Uterus (tissue), 4 donors: ENCODE measurements at places on chromosomes 5 and 9.
A peak's percentile ranks its signal among the peaks of the same experiment; 100 is the strongest.

- DNase-seq, result no peak
These were observed 80.3 kb downstream of the HMHB1 start for GRCh38 chr5:143892271-143892670.

- DNase-seq, result no peak
These were observed 11.7 kb upstream of the OR13D1 start for GRCh38 chr9:104682642-104683041.

DNA sequence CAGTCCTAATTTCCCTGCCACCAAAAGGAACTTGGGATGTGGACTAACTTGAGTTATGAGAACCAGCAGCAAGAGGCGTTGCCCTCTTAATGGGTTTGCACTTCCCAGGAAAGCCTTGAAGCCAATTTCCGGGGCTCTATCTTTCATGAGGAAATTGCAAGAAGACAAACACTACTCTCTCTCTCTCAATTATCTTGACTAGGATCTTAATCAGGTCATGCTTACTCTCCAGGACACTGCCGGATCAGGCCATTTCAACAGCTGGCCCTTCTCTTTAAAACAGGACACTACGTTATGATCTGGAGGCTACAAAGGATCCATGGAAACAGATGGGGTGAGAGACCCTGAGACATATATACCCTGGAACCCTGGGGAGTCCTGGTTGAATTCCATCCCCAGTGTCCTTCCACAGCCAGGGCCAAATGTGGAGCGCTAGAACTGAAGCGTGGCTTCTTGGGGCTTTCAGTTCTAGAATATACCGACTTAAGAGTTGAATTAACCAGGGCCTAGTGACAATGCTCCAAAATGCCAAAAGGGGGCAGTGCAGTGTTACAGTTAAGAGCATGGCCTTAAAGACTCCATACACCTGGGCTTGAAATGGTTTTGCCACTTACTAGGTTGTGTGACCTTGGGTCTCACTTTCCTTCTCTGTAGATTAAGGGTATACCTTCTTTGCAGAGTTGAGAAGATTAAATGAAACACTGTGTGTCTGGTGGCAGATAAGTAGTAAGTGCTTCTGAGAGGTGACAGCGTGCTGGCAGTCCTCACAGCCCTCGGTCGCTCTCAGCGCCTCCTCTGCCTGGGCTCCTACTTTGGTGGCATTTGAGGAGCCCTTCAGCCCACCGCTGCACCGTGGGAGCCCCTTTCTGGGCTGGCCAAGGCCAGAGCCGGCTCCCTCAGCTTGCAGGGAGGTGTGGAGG lies 21.1 kb downstream of the FAM219A start:
- DNase-seq, result no peak

GRCh38 chr5:36396640-36397039 lies 94.9 kb upstream of the RANBP3L start:
- no peak for DNase-seq

GRCh38 chr5:158431369-158432029 lies 572.6 kb upstream of the CLINT1 start:
- DNase-seq, result peak; percentile 51

DNA sequence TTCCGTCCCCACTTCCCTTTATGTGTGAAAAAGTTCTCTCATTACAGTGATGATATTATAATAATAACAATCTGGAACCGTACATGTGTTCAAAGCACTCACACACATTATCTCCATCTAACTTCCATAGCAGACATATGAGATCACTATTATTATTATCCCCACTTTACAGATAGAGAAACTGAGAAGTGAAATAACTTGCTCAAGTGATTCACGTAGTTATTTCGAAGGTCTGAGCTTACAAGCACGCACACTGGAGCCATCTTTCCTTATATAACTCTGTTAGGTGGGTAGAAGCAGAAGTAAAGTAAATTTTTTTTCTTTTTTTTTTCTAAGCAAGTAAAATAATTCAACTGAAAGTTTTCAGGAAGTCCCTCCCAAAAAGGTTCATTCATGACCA lies 62.9 kb upstream of the PTGER4 start:
- DNase-seq, result no peak

DNA sequence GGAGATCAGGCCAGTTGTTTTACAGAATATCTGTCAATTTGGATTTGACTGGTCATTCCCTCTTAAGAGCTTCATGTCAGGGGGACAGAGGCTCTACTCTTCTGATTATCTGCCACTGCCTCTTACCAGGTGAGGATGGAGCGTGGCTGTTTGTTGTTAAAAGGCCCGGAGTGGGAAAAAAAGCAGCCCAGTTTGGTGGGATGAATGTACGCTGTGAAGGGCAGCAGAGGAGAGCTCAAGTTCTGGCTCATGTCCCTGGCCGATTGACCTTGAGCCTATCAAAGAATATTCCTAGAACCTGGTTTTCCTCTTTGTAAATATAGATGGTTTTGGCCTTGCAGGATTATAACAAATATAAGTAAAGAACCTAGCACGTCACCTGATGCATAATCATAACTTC lies 16.3 kb upstream of the SHB start:
- no peak for DNase-seq

DNA sequence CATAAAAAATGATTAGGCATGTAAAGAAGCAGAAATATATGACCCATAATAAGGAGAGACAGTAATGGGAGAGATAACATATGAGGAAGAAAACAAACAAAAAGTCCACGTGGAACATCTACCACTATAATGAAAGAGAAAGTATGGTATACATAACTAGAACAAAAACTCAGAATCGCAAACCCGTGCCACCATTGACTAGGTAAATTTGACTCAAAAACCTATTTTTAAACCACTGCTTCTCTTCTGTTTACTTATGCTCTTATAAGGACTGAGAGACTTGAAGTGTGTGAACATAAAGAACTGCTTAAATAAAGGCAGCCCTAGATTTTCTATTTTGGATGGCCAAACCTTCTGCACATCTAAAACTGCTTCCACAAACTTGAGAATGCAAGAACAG lies 330.7 kb downstream of the CAAP1 start:
- DNase-seq, result no peak

DNA sequence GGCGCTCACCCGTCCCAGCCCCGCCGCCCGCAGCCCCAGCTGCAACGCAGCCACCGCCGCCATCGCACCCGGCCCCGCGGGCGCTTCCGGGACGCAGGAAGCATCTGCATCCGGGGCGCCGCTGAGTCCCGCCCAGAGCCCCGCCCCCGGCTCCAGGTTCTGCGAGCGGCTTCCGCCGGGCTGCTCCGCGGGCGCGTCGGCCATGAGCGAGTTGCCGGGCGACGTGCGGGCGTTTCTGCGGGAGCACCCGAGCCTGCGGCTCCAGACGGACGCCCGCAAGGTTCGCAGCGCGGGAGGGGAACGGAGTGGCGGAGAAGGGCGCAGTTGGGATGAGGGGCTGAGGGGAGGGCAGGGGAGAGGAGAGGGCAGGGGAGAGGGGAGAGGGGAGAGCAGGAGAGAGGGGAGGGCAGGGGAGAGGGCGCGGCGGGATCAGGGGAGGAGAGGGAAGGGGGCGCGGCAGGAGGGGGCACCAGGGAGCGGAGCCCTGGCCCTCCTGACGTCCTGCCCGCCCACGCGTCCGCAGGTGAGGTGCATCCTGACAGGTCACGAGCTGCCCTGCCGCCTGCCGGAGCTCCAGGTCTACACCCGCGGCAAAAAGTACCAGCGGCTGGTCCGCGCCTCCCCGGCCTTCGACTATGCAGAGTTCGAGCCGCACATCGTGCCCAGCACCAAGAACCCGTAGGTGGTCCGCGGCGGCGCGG lies at the start of the genes SURF1 and SURF2:
TSS of gene SURF1 (minus strand) at position 97 of the 701 bp plus-strand sequence. CDS start at position 63, 34 bp downstream.
TSS of gene SURF2 (plus strand) at position 160 of the 701 bp plus-strand sequence. CDS start at position 203, 43 bp downstream.
- DNase-seq, result peak; percentile 79

- no peak for DNase-seq
These were observed 124.5 kb downstream of the PDE4D start for GRCh38 chr5:59769041-59769360.

- DNase-seq, result no peak
These were observed 11.5 kb downstream of the CXXC5 start for GRCh38 chr5:139659695-139660101.

- DNase-seq, result no peak
These were observed 79.5 kb upstream of the ZSWIM6 start for GRCh38 chr5:61252643-61252925.

GRCh38 chr5:58983526-58984452 lies 400.9 kb downstream of the RAB3C start:
- DNase-seq, result no peak
